ENCODE measurements at places on chromosomes 2 and 18.

GRCh38 chr2:192577706-192578105 is 383.0 kb upstream of the TMEFF2 start:
- DNase-seq: no peak

DNA sequence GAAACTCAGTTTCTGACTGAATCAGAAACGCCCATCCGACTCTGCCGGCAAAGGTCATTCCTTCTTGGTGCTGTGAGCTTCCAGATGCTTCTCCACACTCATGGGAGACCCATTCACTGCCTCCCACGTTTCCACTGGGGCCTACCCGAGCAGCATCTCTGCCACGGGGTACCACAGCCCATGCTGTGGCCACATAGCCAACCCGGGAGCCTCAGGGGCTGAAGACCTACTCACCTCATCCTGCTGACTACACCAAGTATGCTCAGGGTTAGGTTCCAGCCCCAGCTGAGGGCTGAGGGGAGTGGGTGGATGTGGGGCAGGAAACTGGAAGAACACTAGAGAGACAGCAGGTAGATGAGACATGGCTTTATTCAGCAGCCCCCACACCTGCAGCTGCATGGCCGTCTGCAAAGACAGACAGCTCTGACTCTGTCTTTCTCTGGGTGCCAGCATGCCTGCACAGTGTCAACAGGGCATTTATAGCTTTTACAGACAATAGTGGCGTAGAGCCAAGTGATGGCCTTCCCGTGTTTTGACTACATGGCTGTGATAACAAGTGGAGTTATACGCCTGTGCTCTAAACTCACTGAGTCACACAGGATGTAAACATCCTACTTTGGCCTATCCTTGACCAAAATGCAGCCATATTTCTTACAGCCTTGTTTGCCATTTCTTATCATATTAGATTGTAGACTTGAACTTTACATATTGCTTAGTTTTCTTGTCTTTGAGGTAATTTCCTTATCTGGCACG is 16.5 kb upstream of the KLHL23 start:
- no peak for DNase-seq

DNA sequence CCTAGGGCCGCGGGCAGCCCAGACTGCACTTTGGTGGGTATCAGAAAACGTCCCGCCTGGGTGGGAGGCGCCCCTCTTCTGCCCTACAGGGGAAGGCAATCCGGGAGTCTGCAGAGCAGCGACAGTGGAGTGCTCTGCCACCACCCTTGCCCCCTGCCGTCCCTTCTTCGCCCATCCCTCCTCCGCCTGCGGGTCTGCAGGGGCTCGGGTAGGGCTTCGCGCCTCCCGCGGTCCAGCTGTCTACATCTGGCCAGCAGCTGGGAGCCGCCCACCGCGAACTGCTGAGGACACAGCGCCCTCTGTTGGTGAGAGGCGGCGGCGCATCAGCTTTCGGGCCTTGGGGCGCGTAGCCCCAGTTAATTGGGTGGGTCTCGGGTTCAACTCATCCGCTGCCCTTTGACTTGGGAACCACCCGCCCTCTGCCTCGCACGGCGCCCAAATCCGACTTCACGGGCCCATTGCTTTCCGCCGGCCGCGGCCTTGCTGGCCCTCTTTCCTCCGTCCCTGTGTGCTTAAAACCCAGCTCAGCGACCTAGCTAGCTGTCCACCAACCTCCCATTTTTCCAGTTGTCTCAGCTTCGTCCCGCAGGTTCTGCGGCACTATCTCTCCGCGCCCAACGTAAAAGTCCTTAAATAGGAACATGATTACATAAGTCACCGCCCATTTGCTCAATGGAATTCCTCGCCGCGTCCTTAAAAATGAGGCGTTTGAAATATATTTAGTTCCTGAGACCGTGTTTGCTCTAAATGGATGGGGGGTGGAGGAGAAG is 17.6 kb downstream of the WNT10A start:
- DNase-seq: peak; percentile 87

GRCh38 chr2:236354973-236355595 is 90.9 kb upstream of the ASB18 start:
- no peak for DNase-seq

GRCh38 chr2:129732630-129733026 is 246.8 kb upstream of the RAB6C start:
- DNase-seq: no peak

DNA sequence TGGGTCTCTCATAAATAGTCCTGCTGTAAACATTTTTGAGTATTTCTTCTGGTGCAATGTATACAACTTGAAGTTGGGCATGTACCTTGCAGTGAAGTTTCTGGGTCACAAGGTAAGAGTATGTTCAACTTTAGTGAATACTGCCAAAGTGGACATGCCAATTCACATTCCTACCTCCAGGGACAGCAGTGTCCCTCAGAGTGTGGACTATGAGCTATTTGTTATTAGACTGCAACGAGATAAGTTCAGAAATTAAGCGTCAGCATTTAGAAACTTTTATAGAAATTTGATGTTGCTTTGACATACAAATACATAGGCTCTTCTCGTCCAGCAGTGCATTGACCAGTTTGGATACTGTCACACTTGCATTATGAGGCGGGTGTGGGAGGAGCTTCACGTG is 7.2 kb upstream of the ACKR3 start:
- no peak for DNase-seq

Data from CD8-positive, alpha-beta T cell (primary cell).